ENCODE measurements at places on chromosomes 2 and 18.

DNA sequence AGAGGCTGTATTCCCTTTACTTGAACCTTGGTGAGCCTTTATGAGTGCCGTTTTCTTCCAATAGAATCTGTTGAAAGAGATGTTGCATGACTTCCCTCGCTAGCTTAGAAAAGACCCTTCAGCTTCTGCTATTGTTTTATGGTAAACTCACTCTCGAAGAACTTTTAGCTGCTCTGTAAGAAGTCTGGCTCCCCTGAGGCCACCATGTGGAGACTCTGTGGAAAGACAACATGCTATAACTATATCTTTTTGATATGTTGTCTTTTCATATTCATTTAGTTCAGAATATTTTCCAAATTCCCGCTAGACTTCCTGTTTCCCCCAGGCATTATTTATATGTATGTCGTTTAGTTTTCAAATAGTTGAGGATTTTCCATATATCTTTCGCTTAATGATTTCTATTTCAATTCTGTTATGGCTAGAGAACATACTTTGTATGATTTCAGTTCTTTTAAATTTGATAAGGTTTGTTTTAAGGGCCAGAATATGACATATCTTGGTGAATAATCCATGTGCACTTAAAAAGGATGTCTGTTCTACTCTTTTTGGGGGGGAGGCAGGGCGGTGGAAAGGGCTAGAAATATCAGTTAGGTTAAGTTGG, 64.1 kb downstream of the PTPN4 start:
- DNase-seq: peak; percentile 47

GRCh38 chr2:33909945-33910695, 311.0 kb upstream of the FAM98A start:
- DNase-seq: no peak

GRCh38 chr18:25235401-25236042, 116.4 kb downstream of the ZNF521 start:
- no peak for DNase-seq

- DNase-seq: peak; percentile 73
Observed at GRCh38 chr2:128260239-128261138, 58.2 kb downstream of the HS6ST1 start.

DNA sequence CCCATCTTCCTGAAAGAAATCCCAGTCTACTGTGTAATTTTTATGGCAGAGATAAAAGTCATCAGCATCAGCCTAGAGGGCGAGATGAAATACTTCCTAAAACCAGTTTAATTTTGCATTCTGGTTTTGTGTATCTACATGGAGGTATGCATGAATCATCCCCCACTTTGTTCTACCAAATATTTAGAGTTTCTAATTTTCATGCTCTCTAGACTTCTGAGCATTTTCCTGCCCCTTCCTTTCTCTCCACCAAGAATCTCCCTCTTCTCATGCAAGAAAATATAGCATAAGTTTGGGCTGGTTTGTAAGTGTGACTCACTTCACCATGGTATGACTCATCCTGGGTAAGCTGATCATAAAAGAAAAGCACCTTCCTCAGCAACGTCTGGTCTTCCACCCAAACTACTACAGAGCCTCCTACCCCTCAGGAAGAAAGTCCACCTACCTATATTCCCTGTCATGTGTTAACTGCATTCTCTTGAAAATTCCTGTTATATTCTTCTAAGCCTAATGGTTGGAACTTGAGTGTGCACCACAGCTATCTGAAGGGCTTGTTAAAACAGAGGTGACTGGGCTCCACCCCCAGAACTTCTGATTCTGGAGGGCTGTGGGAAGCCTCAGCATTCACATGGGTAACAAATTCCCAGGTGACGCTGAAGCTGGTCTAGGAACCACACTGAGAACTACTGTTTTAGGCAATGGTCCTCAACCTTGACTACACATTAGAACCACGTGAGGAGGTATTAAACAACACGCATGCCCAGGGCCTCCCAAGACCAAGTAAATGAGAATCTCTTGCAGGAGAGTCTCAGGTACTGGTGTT, 37.4 kb upstream of the RAPGEF4 start:
- DNase-seq: no peak

- no peak for DNase-seq
Observed at GRCh38 chr2:34549710-34550345, 950.7 kb upstream of the FAM98A start.

DNA sequence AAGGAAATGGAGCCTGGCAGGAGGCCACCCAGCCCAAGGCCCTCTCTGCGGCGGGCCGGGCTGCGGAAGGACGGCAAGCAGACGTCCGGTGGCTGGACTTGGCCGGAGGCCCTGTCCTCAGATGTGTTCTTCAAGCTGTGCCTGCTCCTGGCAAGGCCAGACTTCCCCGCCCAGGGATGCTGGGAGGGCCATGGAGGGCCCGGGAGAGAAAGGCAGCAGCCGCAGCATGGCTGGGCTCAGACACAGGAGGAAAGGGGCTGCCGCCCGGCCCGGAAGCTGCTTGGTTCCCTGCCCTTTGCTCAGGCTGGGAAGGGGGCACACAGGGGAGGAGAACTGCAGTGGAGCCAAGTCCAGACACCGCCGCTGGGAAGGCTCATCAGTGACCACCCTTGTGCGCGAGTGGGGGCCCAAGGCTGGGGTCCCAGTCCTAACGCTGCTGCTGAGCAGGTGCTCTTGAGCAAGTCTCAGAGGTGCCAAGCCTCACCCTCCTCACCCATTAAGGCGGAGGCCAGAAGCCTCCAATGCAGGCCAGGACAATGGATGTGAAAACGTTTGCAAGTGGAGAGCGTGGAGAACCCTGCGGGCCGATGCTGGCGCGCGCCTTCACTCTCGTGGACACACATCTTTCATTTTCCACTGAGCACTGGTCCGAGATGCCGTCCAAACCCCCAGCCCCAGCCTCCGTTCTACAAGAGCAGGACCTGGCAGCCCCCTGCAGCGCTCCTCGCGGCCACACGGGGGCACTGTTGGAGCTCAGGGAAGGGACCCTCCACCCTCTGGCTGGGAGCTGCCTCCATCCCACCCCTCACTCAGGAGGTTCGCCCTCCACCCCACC, 7.9 kb downstream of the CROCC2 start:
- DNase-seq: peak; percentile 50

DNA sequence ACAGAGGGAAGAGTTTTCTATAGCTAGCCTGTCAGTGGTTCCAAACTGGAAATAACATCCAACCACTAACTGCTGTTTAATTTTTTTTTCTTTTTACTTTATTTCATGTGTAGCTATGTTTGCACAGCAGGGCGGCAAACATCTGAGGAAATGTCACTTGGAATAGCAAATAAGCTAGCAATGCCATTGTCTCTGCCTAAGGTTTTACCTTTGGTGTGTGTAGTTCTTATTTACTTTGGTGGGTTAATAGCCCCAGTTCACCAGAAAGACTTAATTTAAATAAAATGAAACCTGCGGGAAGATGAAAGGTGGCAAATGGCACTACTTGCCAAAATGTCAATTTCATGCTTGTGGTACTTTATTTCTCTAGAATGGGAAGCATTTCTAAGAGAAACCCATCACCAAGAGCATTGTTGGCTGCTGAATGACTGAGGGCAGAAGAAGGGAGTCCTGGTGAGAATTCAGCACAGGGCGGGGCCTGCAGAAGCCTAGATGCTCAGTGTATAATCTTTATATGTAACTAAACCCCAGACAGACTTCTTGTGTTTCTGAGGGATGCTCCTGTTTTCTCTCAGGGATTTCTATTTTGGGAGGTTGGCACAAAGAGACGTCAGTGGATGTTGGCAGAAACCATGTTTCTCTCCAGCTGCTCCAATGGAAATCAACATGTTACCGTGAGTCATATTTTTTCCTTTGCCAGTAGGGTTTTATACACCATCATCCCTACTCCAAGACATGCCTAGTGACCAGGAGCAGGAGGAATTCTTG, 300.4 kb upstream of the NT5C1B start:
- DNase-seq: no peak

DNA sequence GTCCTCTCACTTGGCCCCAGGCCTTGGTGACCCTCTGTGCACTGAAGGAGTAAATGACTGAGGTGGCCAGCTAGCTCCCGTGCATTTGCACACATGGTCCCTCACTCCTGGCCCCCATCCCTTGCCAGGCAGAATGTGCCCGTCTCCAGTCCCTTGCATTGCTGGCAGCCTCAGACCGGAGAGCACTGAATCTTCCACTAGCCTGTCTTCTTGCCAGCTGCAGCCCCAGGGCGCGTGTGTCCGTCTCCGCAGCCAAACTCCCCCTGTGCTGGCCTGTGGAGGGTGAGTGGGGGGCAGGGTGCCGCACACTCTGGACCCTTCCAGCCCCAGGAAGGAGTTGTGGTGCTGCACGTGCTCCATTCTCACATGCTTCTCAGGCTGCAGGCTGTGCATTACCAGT, 35.9 kb downstream of the INPP4A start:
- DNase-seq: no peak

DNA sequence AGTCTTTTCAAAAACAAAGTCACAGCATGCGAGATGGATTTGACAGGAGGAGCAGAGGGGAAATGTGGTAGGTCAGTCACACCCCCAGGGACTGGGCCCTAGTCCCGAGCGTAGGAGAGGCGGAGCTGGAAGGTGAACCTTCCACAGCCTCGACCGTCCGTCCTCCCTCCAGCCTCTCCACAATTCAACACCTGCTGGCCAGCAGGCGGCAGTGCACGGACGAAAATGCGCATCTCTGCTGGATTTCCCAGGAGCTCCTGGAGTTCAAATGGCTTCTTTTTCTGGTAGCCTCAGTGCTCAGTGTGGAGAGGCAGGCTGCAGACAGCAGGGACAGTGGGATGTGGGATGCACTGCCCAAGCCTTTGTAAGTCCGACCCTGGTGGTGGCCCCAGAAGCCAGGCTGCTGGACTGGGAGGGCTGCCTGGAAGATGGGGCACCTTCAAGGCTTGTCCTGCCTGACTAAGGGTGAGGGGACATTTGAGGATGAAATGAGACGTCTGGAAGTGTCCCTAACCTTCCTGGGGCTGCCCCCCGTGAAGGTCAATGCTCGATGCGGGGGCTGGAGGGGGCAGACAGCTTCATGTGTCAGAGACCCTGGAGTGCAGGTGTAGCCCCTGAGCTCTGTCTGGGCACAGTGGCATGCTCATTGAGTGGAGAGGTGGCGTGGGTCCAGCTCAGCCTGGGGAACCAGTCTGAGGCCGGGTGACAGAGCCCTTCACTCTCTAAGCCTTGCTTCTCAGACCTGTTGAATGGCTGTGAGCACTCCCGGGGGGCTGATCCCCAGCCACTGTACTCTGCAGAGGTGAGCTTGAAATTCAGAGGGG, 189.5 kb downstream of the TFCP2L1 start:
- peak; percentile 66 for DNase-seq

DNA sequence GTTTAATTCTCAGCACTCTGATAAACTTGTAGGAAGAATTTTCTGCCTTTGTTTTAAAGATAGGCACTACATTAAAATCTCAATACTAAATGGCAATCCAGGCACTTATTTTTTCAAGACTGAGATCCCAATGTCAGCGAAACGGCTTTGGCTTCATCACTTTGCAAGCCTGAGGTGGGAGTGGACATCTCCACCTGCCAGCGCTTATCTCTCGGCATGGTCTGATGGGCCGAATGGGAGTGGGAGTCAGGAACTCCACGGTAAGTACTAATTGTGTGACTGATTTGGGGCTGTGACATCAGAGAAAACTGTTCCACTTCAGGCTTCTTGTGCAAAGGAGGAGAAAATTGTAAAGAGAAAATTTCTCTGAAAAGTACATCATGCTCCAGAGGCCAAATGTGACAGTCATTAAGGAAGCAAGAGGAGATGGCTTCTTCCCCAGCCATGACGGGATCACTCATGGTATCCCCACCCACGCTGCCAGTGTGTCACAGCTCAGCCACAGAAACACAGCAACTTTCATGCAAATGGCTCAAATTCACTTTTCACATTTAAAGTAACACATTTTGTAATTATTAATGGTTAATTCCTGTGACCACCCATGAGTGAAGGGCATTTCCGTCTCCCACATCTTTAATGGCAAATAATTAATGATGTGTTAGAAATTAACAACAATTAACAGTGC, 385.5 kb upstream of the HNRNPA3 start:
- no peak for DNase-seq

- DNase-seq: no peak
Observed at GRCh38 chr2:150526006-150526405, 38.5 kb upstream of the RND3 start.

DNA sequence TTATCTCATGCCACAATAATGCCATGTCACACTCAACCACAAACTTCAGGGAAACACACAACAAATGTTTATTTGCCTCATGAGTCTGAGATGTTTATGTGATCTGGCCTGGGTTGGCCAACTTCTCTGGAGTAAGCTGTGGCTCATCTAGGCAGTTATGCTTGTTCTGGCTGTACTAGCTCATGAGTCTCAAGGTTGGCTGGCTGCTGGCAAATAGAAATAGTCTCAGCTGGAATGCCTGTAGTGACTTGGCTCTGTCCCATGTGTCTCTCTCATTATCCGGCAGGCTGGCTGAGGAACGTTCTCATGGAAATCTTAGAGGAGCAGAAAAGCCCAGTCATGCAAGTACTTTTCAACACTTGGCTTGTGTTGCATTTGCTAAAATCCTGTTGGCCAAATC, 234.9 kb upstream of the CDH2 start:
- no peak for DNase-seq

DNA sequence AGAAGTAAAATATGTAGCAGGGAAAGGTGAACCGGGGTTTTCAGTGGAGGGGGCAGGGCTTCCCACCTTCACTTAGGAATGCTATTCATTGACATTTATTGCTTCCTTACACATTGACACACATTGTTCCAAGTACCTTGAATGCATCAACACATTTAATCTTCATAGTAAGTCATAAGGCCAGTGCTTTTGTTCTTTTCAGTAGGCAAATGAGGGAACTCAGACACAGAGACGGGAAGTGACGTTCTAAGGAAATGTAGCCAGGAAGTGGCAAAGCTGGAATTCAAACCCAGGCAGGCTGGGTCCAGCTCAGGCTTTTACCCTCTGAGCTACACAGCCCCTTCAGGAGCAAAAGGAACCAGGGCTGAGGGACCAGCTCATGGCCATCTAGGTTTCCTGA, 20.7 kb downstream of the BMP10 start:
- no peak for DNase-seq

- DNase-seq: no peak
Observed at GRCh38 chr18:23239350-23239692, 104.0 kb downstream of the CABLES1 start.

GRCh38 chr2:132941296-132942020, 271.5 kb upstream of the LYPD1 start:
- no peak for DNase-seq

- no peak for DNase-seq
Observed at GRCh38 chr2:182668671-182669070, 47.4 kb upstream of the DNAJC10 start.

DNA sequence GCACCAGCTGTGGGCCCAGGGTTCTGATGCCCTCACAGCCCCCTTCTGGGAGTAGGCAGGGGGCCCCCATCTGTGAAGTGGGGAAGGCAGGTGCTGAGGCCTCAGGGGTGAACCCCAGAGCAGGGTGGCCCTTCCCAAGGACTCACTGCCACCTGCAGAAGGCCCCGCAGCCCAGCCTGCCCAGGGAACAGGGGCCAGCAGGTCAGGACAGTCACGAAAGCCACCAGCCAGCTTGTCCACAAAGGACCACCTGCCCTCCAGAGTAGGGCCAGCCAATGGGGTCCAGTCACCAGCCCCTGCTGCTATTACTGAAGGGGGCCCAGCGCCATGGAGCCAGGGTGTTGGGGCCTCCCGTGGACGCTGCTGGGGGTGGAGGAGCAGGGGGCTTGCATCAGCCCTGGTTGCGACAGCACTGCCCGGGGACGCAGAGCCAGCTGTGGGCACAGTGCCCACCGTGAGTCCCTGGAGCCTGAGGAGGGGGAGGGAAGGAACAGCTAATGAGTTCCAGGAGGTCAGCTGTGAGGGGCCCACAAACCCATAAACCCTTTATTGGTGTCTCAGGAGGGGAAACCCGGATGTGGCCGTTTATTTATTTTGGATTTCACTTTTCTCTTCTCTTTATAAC, 11.5 kb upstream of the SNED1 start:
- no peak for DNase-seq

All from head of caudate nucleus (tissue), 42 donors.